ENCODE measurements at places on chromosomes 4 and X.

DNA sequence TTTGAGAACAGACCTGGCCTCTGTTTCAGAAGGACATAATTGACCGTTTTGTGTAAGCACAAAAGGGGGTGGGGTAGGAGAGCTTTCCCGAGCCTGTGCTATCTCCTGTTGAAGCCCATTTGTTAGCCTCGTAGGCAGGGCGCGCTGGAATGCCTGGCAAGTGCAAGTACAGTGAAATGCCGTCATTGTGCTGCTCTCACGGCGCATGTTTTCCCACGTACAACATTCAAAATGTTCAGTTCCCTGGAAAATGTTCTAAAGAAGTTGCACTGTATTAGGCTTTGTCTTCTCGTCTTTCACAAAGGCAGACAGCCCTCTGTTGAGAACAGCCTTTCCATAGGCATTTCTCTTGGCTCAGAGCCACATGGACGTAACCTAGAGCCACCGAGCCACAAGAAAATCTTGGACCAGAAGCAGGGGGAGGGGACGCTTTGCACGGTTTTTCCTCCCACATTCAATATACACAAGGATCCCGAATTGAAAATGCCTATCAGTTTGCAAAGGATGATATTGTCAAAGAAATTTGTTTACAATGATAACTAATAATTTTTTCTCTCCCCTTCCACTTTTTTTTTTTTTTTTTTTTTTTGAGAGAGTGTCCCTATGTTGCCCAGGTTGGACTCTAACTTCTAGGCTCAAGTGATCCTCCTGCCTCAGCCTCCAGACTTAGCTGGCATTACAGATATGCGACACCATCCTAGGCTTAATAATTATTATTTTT, 54.6 kb upstream of the RAPGEF2 start:
- no peak for DNase-seq

DNA sequence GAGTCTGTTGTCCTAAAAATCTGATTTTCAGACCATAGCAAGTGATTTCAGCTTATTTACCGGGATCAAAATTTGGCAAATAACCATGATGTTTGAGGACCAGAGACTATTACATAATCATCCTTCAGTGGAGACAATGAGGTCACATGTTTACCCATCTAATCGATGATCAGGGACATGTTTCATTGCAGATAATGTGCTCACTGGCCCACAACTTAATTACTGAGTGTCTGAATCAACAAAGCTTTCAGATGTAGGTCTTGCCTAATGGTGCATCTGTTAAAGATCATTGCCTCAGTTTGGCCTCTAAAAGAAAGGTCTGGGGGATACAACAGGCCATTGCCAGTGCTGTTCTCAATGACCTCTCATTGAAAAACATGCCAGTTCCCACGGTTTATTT, 42.8 kb upstream of the KLHL34 start:
- no peak for DNase-seq

DNA sequence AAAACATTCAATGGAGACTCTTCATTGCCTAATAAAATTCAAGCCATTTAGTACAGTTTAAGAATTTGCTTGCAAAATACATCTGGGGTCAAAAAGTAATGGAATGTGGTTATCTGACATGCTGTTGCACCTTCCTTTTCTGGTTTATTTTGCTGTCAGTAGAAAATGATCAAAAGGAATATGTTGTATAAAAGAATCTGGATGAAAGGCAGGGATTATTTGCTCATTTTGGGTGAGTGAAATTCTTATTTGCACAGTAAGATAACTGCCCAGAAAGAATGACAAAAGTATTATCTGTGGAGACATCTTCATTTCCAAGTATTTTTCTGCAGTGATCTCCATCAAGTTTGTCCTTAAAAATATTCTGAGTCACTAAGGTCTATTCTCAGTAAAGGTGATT, 30.4 kb downstream of the BOD1L1 start:
- DNase-seq: no peak

- DNase-seq: no peak
Measured at GRCh38 chr4:136741468-136741867, 790.8 kb downstream of the PCDH18 start.

- no peak for DNase-seq
Measured at GRCh38 chr4:147628415-147628814, 11.2 kb downstream of the TMEM184C start.

DNA sequence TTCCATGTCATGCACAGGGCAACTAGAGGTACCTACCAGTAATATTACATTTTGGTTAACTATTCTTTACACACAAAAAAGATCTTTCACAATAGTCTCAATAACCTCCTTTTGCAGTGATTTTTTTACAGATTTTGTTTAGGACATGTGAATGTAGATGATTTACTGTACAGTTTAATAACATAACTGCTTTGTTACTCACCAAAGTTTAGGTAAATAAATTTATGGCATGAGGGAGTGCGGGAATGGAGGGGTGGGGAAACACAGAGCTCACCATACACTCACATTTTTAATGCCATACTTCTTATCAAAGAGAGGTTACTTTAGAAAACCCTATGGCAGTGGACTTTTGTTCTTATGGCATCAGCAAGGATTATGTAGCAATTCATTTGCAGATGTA, 93.1 kb upstream of the TEX13A start:
- no peak for DNase-seq

- DNase-seq: peak; percentile 12
Measured at GRCh38 chrX:53317365-53318069, 36.1 kb upstream of the IQSEC2 start.

DNA sequence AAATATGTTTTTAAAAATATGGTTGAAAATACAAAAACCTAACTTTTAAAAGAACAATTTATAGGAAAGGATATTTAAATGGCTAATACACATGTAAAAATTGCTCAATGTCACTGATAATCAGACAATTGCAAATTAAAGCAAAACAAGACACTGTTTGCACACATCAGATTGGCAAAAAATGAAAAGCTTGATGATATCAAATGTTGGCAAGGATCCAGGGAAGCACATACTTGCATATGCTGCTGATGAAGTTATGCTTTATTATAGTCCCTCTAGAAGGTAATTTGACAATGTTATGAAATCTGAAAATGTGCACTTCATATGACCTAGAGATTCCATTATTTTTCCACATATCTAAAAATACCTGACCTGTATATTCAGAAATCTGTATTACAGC, 45.7 kb upstream of the EPGN start:
- DNase-seq: no peak

DNA sequence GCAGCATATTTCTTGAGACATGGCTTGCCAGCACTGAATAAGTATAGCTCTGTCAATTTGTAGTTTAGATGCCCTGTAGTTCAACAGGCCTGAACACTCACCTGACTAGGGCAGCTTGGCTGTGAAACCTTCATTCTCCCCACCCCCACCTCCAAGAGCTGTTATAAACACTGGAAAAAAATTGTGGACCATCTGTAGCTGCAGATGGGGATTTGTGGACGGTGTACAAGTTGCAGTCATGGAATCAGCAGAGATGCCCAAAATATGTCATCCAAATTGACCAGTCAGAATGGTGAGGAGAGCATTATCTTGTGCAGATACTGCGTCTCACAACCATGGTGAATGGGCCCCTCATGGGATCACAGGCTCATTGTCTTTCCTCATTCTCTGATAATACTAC, 76.2 kb upstream of the PAQR3 start:
- no peak for DNase-seq

DNA sequence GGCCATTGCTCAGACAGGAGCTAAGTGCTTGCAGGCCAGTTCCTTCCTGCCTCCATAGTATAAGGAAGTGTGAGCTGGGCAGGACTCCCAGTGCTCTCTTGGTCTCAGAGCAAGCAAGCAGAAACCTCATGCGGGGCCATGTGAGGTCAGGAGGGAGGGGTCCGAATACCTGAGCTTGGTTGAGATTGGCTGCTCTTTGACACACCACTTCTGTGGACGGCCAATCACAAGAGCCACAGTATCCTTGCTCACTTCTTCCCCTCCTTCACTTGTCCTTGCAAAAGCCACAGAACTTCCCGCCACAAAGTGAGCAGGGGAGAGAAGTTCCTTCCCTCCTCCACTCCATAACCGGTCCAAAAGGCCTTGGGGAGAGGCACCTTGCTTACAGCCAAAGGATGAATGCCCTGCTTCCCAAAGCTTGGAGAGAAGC, 56.7 kb downstream of the PRPS1 start:
- no peak for DNase-seq

DNA sequence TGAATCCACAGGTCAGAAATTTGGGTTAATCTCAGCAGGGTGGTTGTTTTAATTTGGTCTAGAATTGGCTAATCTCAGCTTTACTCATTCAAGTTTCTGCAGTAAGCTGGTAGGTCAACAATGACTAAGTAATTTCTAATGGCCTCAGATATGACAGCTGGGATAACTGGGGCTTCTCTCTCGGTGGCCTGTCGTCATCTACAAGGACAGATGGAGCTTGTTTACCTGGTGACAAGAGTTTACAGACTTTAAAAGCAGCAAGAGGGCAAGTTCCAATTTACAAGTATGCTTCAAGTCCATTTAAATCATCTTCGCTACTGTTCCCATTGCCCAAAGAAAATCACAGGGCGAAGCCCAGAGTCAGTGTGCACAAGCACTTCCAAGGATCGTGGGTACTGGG, 453.9 kb downstream of the PDHA2 start:
- no peak for DNase-seq

- DNase-seq: no peak
Measured at GRCh38 chrX:18649498-18649951, 22.4 kb downstream of the RS1 start.

DNA sequence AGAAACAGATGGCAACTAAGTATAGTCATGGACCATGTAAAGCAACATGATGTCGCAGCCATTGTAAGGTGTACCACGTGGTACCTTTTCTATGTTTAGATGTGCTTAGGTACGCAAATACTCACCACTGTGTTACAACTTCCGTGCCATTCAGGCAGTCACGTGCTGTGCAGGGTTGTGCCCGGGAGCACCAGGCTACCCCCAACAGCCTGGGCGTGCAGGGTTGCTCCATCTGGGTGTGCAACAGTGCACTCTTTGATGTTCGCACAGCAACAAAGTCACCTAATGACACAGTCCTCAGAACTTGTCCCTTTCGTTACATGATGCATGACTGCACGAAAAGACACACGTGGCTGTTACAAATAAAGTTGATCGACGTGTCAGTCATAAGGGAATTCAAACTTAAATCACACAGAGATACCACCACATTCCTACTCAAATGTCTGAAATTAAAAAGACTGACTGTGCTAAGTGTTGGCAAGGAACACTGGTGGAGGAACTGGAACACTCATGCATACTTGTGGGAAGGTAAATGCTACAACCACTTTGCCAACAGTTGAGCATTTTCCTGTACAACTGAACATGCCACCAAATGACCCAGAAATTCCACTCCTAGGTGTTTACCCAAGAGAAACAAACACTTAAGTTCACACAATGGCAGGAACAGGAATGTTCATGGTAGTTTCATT, 24.3 kb downstream of the CPLX1 start:
- DNase-seq: no peak

DNA sequence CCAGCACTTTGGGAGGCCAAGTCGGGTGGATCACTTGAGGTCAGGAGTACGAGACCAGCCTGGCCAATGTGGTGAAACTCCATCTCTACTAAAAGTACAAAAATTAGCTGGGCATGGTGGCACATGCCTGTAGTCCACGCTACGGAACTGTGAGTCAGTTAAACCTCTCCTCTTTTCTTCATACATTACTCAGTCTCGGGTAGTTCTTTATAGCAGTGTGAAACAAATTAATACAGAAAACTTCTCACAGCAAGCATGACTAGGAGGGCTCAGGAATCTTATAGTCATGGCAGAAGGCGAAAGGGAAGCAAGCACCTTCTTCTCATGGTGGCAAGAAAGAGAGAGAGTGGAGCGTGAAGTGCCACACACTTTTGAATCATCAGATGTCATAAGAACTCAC, 358.9 kb downstream of the NLGN4X start:
- DNase-seq: no peak

DNA sequence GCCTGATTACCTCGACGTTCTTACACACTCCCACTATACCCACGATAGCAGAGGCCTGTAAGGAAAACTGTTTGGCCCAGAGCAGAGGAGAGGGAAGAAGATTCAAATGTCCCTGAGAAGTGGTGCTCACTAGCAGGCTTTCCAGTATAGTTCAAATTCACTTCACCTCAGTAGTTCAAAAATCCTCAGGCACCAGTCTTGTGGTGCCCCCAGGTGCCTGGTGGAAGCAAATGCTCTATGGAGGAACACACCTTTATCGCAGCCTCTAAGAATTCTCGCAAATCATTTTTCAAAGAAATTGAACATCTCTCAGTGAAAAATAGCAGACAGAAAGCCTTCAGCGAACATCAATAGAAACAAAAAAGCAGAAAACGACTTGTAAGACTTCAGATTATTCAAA, 12.2 kb upstream of the MTMR1 start:
- no peak for DNase-seq

DNA sequence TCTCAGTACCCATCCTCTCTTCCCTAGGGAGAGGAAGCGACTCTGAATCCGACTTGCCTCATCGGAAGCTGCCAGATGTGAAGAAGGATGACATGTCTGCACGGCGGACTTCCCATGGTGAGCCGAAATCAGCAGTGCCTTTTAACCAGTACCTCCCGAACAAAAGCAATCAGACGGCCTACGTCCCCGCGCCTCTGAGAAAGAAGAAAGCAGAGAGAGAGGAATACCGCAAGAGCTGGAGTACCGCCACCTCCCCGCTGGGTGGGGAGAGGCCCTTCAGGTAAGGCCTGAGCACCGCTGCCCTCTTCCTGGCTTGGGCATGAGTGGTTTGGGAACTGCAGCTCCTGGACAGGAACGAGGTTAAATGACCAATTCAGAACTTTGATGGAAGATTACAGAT, 81.2 kb downstream of the LIMCH1 start:
- DNase-seq: no peak

DNA sequence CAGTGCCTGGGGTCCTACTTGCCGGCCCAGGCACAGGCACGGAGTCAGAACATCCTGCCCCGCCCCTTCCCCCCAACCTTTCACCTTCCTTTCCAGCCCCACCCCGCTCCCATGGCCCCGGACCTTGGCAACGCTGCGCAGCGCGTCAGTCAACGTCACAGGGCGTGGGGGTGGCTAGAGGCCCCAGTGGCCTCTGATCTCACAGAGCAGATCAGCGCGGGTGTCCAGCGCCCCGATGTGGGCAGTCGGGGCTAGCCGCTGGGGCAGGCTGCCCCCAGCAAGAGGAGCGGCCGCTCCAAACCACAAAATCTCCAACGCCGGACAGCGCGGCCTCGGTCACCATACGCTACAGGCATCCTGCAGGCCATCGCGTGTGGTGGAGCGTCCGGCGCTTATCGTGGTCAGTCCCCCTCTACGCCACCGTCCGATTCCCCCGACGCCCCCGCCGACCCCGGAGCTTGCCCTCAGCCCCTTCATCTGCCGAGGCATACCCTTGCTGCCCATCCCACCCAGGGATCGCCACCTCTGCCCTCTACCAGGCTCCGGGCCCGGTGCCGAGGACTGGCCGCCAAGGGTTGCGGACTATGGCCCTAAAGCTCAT, 69.6 kb upstream of the APOOL start:
- DNase-seq: no peak

DNA sequence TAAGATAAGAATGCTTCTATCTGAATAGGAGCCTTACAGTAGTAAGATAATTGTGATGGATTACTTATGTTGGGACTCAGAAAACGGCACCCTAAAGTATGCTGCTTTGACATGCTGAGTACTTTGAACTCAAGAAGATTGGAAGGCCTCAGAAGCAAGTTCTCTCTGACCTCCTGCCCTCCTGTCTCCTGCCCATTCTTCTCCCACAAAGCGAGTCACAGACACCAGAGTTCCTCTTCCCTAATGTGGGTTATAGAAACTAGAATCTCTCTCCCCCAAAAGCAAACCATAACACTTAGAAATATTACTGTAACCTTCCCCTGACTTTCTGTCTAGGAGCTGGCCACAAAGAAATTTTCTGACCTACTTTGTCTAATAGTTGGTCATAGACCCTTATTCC, 76.5 kb downstream of the DDIT4L start:
- no peak for DNase-seq
